ENCODE measurements at places on chromosomes 12 and 14. TPM values are rescaled to one million over a fixed set of nuclear protein-coding genes. Genes with fewer than 3 reads are reported as not detected.

The UTP20 gene
- total RNA-seq = 20.3 TPM

GRCh38 chr14:64294672-64295413 lies 672 bp upstream of the ESR2 start:
- H3K36me3 ChIP-seq = no peaks in the 10 kb centered on the region
- no peak overlapping the region for H3K27ac ChIP-seq
- peaks cover 66% of the 10 kb centered on the region for H3K27me3 ChIP-seq
- H3K4me1 ChIP-seq = peaks cover 5% of the 10 kb centered on the region
- H3K4me3 ChIP-seq = peak overlapping the region; percentile 67

DNA sequence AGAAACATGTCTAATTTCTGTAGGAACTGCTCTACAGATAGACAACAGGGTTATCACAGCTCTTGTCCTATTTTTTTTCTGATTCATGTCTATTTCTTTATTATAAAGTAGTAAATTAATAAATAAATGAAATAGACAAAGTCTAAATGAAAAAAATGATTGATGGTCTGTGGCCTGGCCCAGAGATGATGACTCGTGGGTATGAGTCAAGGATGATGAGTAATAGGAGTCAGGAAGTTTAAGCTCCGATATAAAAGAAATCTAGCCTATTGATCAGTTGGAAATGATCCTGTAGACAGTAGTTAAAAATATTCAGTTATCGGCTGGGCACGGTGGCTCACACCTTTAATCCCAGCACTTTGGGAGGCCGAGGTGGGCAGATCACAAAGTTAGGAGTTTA lies 90.6 kb upstream of the RTL1 start:
- H3K4me3 ChIP-seq = no peak overlapping the region
- H3K27ac ChIP-seq = no peak overlapping the region
- H3K27me3 ChIP-seq = no peaks in the 10 kb centered on the region
- no peak for DNase-seq
- no peaks in the 10 kb centered on the region for H3K4me1 ChIP-seq
- H3K36me3 ChIP-seq = peaks cover 4% of the 10 kb centered on the region

DNA sequence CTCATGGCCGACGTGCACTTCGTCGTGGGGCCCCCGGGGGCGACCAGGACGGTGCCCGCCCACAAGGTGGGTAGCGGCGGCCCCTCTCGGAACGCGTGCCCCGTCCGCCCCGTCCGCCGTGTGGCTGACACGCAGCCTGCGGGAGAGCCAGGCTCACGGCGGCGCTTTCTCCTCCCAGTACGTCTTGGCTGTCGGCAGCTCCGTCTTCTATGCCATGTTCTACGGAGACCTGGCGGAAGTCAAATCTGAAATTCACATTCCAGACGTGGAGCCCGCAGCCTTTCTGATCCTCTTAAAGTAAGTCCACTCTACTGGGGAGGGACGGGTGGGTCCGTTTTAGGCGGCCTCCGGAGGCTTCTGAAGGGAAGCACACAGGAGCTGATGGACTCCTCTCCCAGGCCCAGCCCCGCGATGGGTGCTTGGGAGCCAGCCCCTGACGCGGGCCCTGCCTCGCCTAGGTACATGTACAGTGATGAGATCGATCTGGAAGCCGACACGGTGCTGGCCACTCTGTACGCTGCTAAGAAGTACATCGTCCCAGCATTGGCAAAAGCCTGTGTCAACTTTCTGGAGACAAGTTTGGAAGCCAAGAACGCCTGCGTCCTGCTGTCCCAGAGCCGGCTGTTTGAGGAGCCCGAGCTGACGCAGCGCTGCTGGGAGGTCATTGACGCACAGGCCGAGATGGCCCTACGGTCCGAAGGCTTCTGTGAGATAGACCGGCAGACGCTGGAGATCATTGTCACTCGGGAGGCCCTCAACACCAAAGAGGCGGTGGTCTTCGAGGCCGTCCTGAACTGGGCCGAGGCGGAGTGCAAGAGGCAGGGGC lies 1.1 kb downstream of the BTBD6 start:
- H3K27me3 ChIP-seq = no peaks in the 10 kb centered on the region
- H3K4me1 ChIP-seq = peaks cover 5% of the 10 kb centered on the region
- H3K27ac ChIP-seq = peak overlapping the region; percentile 88
- peak; percentile 23 for DNase-seq
- peaks cover 14% of the 10 kb centered on the region for H3K36me3 ChIP-seq

- H3K27me3 ChIP-seq = peaks cover 59% of the 10 kb centered on the region
- no peaks in the 10 kb centered on the region for H3K36me3 ChIP-seq
- H3K27ac ChIP-seq = no peak overlapping the region
- H3K4me1 ChIP-seq = no peaks in the 10 kb centered on the region
- no peak overlapping the region for H3K4me3 ChIP-seq
These were observed 8.1 kb upstream of the P2RX7 start for GRCh38 chr12:121124402-121125109.

GRCh38 chr12:26668230-26668629 lies 164.8 kb downstream of the ITPR2 start:
- no peak for DNase-seq
- no peaks in the 10 kb centered on the region for H3K4me1 ChIP-seq
- H3K36me3 ChIP-seq = peaks cover 6% of the 10 kb centered on the region
- H3K27me3 ChIP-seq = no peaks in the 10 kb centered on the region

The TDP1 gene
- 45.9 TPM for total RNA-seq

The ANKRD33 gene
- 0.14 TPM for total RNA-seq

DNA sequence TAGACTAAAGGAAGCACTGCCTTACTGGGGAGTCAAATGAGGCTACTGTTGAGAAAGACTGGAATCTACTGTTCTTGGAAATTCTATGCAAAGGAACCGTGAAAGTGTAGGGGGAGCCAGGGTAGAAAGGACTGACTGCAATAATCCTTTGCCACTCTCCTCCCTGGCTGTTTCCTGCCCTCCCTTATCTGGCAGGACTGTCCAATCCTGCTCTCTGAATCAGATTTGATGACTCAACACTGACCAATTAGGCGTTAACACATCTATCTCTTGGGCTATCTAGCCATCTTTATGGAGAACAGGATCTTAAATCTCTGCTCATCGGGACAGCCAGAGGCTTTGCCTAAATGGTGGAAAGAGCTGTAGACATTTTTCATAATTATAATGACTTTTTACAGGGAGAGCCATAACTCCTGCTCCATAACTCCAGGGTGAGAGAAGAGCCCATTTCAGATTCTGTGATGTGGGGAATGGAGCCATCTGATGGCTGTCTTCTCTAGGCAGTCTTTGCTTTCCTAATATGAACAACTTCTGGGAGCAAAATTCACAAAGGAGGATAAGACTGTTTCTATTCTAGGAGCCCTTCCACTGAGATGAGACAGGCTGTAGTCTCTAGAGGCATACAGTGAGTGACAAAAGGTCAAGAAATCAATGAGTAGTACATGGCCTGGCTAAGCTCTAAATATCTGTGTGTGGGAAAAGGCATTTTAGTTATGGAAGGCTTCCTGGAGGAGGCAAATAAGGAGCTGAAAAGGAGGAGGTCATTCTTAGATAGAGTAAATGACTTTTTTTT lies 68.9 kb upstream of the CISTR start:
- H3K4me1 ChIP-seq = peaks cover 9% of the 10 kb centered on the region
- H3K27ac ChIP-seq = no peak overlapping the region
- peaks cover 62% of the 10 kb centered on the region for H3K27me3 ChIP-seq
- no peaks in the 10 kb centered on the region for H3K36me3 ChIP-seq
- no peak overlapping the region for H3K4me3 ChIP-seq

DNA sequence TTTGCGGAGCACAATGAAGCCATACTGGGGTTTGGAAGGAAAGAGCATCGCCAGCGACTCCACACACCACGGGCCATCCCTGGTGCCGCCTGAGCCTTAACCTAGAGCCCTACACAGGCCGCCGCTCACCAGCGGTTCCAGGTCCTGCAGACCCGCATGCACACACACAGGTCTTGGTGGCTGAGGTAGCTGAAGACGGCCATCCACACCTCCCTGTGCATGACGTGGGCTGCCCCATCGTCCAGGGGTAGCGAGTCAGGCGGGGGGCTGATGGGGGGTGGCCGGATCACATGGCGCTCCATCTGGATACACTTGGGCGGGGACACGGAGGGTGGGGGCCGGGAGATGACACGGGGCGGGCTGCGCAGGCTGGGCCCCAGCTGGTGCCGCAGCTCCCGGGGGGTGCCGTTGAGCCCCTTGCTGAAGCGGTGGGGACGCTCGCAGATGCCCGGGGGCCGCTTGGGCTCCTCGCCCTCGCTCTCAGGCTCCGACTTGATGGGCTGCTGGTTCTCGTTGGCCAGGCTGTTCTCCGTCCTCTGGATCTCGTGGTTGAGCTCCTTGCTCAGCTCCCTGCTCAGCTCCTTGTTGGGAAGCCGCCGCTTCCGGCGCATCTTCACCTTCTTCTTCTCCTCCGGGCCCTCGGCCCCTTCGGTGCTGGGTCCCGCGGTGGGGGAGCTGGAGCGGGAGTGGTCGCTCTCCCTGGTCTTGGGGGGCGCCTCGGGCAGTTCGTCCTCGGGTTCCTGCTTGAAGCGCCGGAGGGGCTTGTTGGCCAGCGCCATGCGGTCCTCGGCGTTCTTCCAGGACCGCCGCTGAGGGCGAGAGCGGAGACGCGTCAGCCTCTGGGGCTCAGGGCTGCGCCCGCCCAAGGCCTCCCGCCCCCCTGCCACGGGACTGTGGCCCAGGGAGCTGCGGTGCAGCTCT lies 42.4 kb downstream of the RNF34 start:
- no peaks in the 10 kb centered on the region for H3K27me3 ChIP-seq
- H3K4me1 ChIP-seq = peaks cover 6% of the 10 kb centered on the region
- no peak overlapping the region for H3K4me3 ChIP-seq
- no peak for DNase-seq
- peaks cover 30% of the 10 kb centered on the region for H3K36me3 ChIP-seq

DNA sequence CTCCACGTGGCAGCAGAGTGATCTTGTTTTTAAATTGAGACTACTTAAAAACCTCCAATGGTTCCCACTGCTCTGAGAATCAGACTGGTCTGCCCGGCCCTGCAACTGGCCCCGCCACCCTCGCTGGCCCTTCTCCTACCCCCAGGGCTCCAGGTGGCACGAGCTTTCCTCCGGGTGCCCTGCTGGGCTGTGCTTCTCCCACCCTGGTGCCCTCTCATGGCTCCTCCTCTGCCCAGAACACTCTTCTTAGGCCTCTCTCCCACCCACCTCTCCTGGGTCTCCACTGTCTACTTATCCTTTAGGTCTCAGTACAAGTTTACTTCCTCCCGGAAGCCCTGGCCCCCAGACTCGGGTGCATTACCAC lies 26.5 kb downstream of the CCDC92 start:
- no peak for DNase-seq
- no peaks in the 10 kb centered on the region for H3K27me3 ChIP-seq
- peaks cover 1% of the 10 kb centered on the region for H3K4me1 ChIP-seq
- peaks cover 55% of the 10 kb centered on the region for H3K36me3 ChIP-seq

The SMCO3 gene
- total RNA-seq = not detected

DNA sequence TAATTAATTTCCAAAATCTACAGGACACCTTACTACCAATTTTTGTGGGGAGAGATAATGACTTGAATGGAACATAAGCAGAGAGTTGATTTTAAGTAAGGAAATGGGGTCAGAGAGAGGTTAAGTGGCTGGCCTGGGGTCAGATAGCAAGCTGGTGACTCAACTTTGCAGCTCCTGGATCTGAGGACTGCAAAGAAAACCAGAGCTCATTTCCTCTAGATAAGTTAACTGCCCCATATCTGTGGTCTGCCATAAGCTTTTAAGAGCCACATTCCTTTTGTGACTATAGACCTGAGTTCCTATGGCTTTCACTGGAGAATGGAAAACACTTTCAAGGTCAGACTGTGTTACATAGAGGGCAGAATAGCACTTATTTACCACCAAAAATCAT lies 201.2 kb upstream of the PRICKLE1 start:
- H3K4me1 ChIP-seq = peaks cover 45% of the 10 kb centered on the region
- H3K4me3 ChIP-seq = no peak overlapping the region
- no peaks in the 10 kb centered on the region for H3K27me3 ChIP-seq
- DNase-seq = no peak
- H3K27ac ChIP-seq = peak overlapping the region; percentile 92
- no peaks in the 10 kb centered on the region for H3K36me3 ChIP-seq

- no peak overlapping the region for H3K4me3 ChIP-seq
- H3K27ac ChIP-seq = no peak overlapping the region
These were observed 22.7 kb upstream of the EIF5 start for GRCh38 chr14:103311171-103311997.

The OTX2 gene
- 0.27 TPM for total RNA-seq

The PLEKHD1 gene
- total RNA-seq = 2.0 TPM

The AP1G2 gene
- 268 TPM for total RNA-seq

The RNU4-1 gene
- total RNA-seq = 6,474 TPM

GRCh38 chr12:28258998-28259397 lies 68.7 kb downstream of the CCDC91 start:
- H3K27me3 ChIP-seq = no peaks in the 10 kb centered on the region
- no peak for DNase-seq
- H3K36me3 ChIP-seq = peaks cover 6% of the 10 kb centered on the region
- H3K27ac ChIP-seq = no peak overlapping the region
- H3K4me3 ChIP-seq = no peak overlapping the region
- peaks cover 7% of the 10 kb centered on the region for H3K4me1 ChIP-seq

DNA sequence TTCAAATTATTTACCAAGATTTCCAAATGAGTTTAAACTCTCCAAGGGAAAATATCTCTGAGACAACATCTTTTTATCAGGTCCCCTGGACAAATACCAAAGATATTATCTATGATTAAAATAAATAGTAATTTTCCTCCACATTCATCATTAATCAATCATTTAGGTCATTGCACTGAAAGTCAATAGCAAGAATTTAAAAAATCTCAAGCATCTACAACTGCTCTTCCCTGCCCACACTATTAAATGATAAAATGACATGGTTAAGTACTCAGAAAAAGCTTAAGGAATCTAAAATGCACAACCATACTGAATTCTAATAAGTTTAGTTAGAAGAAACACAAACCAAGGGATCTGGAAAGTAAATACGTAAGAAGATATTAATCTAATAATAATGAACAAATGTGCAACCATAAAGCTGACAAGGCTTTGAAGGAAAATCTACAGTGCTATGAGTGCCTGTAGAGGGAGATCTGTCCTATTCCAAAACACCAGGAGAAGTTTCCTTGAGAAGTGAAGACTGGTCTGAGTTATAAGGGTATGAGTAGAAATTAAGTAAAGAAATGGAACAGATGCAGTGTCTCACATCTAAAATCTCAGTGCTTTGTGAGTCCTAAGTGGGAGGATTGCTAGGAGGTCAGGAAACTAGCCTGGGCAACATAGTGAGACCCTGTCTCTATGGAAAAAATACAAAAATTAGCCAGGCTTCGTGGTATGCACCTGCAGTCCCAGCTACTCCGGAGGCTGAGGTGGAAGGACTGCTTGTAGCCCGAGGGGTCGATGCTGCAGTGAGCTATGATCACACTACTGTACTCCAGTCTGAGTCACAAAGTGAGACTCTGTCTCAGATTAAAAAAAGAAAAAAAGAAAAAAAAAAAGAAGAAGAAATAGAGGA lies 19.2 kb downstream of the INTS13 start:
- H3K36me3 ChIP-seq = peaks cover 28% of the 10 kb centered on the region
- no peaks in the 10 kb centered on the region for H3K27me3 ChIP-seq
- H3K4me3 ChIP-seq = no peak overlapping the region

DNA sequence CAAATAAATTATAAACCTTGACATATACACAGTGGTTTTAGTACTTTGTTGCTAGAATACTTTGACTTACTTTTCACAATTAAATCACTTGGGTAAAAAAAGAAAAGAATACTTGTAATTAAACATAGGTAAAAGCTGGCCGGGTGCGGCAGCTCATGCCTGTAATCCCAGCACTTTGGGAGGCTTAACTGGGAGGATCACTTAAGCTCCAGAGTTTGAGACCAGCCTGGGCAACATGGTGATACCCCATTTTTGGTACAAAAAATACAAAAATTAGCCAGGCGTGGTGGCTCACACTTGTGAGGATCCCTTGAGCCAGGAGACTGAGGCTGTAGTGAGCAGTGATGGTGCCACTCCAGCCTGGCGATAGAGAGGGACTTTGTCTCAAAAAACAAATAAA lies 7.8 kb downstream of the STX2 start:
- H3K27me3 ChIP-seq = peaks cover 3% of the 10 kb centered on the region
- no peak overlapping the region for H3K4me3 ChIP-seq
- DNase-seq = no peak
- H3K27ac ChIP-seq = no peak overlapping the region
- H3K4me1 ChIP-seq = peaks cover 18% of the 10 kb centered on the region

All from progenitor cell of endocrine pancreas (in vitro differentiated cells).